ENCODE measurements at places on chromosomes 5 and 9.

DNA sequence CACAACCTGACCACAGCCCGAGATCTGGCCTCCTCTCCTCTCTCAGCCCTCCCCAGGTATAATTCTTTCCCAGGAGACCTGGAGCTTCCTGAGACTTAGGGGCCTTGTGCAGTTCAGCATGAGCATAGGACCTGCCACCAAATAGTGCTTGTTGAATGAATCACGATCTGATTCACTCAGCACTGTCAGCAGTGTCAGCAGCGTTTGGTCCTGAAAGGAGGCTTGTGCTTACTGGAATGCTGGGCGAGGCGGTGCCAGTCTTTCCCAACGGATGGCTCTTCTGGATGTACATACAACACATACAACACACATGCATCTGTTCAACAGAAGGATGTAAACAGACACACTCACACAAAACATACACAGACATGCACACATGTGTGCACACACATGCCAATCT, 173.3 kb downstream of the COL23A1 start:
- DNase-seq = no peak

DNA sequence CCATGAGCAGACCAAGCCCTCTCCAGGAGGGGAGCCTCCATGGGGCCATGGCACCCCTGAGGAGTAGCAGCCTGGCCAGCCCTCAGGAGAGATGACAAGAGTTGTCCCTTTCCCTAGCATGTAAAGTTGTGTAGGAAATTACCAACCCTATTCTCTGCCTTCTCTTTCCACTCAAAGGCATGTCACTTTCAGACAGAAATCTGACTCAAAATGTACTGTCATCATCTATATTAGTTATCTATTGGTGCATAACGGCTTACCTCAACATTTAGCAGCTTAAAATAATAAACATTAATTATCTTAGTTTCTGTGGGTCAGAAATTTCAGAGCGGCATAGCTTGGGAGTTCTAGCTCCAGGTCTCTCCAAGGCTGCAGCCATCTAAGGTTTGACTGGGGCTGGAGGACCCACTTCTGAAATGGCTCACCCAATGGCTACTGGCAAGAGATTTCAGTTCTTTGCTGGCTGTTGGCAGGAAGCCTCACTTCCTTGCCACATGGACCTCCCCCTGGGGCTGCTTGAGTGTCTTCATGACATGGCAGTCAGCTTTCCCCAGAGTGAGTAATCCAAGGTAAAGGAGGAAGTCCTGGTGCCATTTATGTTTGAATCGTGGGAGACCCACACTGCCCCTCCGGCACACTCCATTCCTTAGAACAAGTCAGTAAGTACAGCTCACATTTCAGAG, 632.3 kb downstream of the CCDC171 start:
- DNase-seq = no peak

GRCh38 chr5:150117945-150118560, 31.7 kb upstream of the CSF1R start:
- DNase-seq = no peak

DNA sequence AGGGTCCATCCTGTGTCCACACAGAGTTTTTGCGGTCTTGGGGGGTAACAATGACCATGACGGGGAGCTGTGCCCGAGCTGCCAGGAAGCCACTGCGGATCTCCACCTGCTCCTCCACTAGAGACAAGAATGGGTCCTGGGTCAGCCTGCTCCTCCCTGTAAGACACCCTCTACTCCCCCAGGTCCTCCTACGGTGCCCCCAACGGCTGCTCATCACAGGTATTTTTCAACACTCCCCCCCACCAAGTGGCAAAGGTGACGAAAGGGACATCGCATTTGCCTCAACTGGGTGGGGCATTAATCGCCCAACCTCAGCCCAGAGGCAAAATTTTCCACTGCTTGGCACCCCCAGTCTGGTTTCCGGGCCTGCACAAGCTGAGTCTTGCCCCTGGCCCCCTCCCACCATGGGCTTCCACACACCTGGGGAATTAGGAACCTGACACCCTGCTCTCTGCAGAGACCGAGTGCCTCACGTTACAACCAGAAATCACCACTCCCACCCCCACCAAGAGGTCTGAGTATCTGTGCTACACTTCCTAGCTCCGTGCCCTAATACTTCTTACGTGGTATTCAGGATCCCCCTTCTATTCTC, 9.6 kb downstream of the NOL6 start:
- no peak for DNase-seq

DNA sequence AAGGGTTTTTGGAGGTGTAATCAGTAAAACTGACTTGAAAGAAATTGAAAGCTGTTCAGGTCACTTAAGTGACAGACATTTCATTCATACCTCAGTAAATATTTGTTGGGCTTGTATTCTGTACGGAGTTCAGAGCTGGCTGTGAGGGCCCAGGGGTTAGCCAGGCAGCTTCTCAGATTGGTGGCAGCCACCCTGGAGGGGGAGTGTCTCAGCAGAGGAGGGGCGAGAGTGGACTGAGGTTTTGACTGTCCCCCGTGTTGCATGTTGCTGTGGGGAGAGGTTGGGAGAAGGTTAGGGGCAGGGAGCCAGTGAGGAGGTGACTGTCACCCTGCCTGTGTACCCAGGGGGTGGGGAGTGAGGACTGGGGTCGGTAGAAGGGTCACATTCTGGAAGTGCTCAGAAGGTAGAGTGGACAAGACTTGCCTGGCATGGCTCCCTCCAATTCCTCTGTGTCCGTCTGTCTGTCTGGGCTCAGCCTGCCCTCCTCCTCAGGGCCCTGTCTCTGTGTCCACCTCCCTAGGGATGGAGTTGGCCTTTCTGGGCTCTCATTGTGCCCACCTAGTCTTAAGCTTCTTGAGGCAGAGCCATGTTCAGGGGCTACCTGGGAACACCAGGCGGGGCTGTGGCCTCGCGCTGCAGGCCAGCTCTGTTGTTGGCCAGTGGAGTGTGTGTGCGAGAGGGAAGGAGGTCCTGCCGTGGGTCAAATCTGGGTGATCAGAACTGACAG, 4.4 kb downstream of the PHF2 start:
- no peak for DNase-seq

- DNase-seq = no peak
These were observed 17.4 kb upstream of the LARP1 start for GRCh38 chr5:154737667-154738320.

DNA sequence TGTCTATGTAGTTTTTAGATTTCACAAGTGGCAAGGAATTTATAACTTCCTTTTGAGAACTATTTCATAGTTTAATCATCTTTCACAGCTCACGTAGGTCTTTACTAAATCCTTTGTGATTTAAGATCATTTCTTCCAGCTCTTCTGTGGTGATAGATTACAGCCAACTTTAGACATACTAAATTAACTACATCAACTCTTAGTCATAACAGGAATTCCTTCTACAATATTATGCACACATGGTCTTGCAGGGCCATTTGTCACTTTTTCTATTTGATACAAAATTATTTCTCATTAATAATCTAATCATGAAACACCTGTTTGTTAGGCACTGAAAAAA, 208.4 kb downstream of the PDE4D start:
- no peak for DNase-seq

- DNase-seq = no peak
These were observed 1.2 kb upstream of the SLC1A3 start for GRCh38 chr5:36605241-36605640.

- no peak for DNase-seq
These were observed 150.6 kb downstream of the ERCC6L2 start for GRCh38 chr9:96025995-96026602.

GRCh38 chr5:107772418-107773310, 101.9 kb upstream of the EFNA5 start:
- no peak for DNase-seq

DNA sequence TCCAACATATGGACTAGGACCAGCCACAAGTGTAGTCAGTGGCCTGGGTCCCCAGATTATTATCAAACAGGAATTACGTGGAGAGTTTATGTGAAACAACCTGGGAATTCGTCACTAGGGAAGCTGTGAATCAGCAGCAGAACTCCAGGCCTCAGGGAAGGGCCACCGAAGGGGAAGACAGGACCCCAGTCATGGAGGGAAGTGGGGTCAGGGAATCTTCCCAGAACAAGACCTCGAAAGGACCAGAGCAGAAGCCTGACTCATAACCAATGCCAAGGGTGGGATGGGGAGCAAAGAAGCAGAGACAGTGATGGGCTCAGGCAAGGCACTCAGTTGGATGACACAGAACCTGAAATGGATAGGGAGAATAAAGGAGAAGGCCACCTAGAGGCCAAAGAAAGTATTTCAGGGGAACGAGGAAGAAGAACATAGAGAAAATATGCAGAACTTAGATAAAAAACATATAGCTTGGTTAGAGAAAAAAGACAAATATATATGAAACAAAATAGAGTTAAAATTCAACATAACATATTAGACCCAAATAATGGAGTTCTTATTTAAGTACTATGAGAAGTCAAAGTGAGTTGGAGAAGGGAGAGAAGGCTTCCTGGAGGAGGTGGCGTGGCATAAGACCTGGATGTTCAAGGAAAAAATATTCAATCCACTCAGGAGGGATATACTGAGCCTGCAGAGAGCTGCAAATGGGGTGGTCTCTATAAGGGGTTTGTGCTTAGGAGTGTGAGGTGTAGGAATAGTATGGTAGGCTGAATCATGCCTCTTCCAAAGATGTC, 66.7 kb upstream of the CAST start:
- DNase-seq = no peak

GRCh38 chr9:34514816-34515215, 8.0 kb downstream of the ENHO start:
- no peak for DNase-seq

GRCh38 chr5:62100201-62100600, 205.8 kb upstream of the KIF2A start:
- no peak for DNase-seq

GRCh38 chr9:129964901-129965734, 77.9 kb downstream of the FNBP1 start:
- no peak for DNase-seq

DNA sequence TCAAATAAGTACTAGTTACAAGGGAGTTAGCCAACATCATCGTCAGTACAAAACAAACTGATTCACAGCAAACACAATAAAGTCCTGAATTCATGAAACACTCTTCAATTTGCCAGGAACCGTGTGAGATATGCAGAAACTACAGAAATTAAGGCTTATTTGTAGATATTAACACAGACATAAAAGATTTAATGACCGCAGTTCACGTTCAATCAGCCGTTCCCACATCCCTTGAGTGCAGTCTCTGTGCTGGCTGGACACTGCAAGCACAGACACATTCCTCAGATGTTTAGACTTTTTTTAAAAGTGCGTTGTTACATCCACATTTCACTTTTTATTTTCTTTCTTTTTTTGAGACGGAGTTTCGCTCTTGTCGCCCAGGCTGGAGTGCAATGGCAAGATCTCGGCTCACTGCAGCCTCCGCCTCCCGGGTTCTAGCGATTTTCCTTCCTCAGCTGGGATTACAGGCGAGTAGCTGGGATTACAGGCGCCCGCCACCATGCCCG, 566 bp upstream of the CEP78 start:
- no peak for DNase-seq

Measured in KG1 (cell line).